ENCODE measurements at places on chromosomes 7 and 10. TPM values are rescaled to one million over a fixed set of nuclear protein-coding genes. Genes with fewer than 3 reads are reported as not detected.

GRCh38 chr7:75798770-75799169 is 14.8 kb downstream of the CCL24 start:
- H3K4me1 ChIP-seq, result no peaks in the 10 kb centered on the region
- no peaks in the 10 kb centered on the region for H3K36me3 ChIP-seq
- DNase-seq, result no peak
- no peak overlapping the region for H3K27ac ChIP-seq

- peaks cover 2% of the 10 kb centered on the region for H3K36me3 ChIP-seq
- DNase-seq, result no peak
- H3K4me1 ChIP-seq, result peaks cover 4% of the 10 kb centered on the region
- no peak overlapping the region for H3K4me3 ChIP-seq
These were observed 22.1 kb downstream of the KLLN start for GRCh38 chr10:87841186-87841585.

- H3K27me3 ChIP-seq, result no peaks in the 10 kb centered on the region
- H3K27ac ChIP-seq, result no peak overlapping the region
- no peaks in the 10 kb centered on the region for H3K4me1 ChIP-seq
- H3K4me3 ChIP-seq, result no peak overlapping the region
- no peaks in the 10 kb centered on the region for H3K36me3 ChIP-seq
- DNase-seq, result no peak
These were observed 1256.8 kb upstream of the SORCS1 start for GRCh38 chr10:108421266-108421665.

GRCh38 chr7:12866207-12866606 is 178.8 kb downstream of the ARL4A start:
- no peak for DNase-seq
- H3K36me3 ChIP-seq, result no peaks in the 10 kb centered on the region
- no peak overlapping the region for H3K4me3 ChIP-seq
- H3K27ac ChIP-seq, result no peak overlapping the region
- no peaks in the 10 kb centered on the region for H3K4me1 ChIP-seq

- H3K4me1 ChIP-seq, result peaks cover 26% of the 10 kb centered on the region
- H3K27ac ChIP-seq, result no peak overlapping the region
- H3K36me3 ChIP-seq, result no peaks in the 10 kb centered on the region
- peaks cover 41% of the 10 kb centered on the region for H3K27me3 ChIP-seq
These were observed 3.4 kb downstream of the DOCK4 start for GRCh38 chr7:112202816-112203215.

DNA sequence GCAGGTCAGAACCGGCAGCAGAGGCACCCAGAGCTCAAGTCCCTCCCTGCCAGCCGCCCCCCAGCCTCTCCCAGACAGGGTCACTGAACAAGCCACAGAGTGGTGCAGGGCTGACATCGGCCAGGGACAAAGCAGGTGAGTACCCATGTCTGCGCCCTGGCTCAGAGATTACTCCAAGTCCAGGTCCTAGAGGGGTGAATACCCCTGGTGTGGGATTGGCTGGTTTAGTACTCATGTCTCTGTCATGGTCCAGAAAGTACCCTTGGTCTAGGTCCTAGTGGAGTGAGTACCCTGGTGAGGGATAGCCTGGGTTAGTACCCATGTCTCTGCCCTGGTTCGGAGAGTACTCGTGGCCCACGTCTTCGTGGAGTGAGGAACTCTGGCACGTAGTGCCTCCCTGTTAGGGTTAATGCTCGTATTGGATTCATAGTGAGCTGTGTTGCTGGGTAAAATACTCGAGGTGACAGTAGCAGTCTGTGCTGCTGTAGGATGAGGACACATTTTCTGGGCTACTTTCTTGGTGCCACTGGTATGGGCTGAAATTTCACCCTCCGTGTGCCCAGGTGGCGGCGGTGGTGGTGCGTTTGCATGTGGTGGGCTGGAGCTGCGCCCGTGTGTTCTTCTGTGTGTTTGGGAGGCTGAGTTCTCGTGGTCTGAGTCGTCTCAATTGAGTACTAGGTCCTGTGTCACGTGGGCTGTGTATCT is 25.5 kb upstream of the KNDC1 start:
- H3K4me1 ChIP-seq, result no peaks in the 10 kb centered on the region
- H3K36me3 ChIP-seq, result no peaks in the 10 kb centered on the region
- no peaks in the 10 kb centered on the region for H3K27me3 ChIP-seq
- no peak for DNase-seq
- no peak overlapping the region for H3K4me3 ChIP-seq

Gene C10orf105
- 0.36 TPM for total RNA-seq

Gene CUBN
- 0.37 TPM for total RNA-seq

GRCh38 chr10:52965509-52965908 is 192.9 kb upstream of the MBL2 start:
- H3K27me3 ChIP-seq, result no peaks in the 10 kb centered on the region
- H3K27ac ChIP-seq, result no peak overlapping the region
- DNase-seq, result no peak
- no peaks in the 10 kb centered on the region for H3K36me3 ChIP-seq

- no peak overlapping the region for H3K4me3 ChIP-seq
- peaks cover 3% of the 10 kb centered on the region for H3K36me3 ChIP-seq
These were observed 66.3 kb upstream of the CYTH3 start for GRCh38 chr7:6338551-6339274.

Gene ETV1
- not detected for total RNA-seq

DNA sequence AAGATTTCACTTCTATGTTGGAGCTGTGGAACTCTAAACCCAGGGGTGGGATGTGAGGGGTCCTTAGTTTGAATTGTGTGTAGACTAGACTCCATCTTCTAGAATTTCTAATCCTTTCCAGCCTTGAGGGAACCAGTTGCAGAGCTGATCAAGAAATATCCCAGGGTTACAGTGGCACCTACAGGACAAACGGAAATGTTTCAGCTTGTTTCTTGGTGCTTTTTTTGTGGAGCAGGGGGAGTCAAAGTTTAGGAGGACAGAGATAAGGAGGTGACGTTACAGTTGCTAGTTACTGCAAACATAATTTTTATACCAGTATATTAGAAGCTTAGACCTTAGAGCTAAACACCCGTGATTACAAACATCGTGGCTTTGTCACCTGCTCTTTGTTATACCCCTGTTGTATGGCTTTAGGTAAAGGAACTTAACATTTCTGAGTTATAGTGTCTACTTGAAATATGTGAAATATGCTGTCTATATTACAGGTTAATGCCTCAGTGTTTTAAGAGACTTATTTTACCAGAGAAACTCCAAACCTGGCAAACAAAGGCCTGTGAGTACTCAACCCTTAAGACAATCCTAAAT is 84.5 kb upstream of the DYNC1I1 start:
- H3K4me3 ChIP-seq, result no peak overlapping the region
- no peak overlapping the region for H3K27ac ChIP-seq
- H3K36me3 ChIP-seq, result no peaks in the 10 kb centered on the region
- DNase-seq, result no peak
- no peaks in the 10 kb centered on the region for H3K4me1 ChIP-seq

Gene OPALIN
- total RNA-seq, result not detected

DNA sequence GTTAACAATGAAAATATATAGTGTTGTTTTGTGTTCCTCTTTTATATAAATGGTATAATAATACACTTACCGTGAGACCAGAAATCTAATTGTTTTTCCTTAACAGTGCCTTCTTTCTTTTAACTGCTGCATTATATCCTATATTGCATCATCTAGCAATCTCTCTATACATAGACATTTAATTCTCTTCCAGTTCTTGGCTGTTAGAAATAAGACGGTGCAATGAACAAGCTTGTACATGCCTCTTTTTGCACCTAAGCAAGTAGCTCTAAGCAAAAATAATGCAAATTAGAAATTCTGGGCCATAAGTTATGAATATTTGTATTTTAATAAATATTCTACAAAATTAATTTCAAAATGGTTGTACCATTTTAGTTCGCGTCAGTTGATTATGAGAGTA is 55.9 kb upstream of the AHR start:
- H3K4me3 ChIP-seq, result no peak overlapping the region
- no peaks in the 10 kb centered on the region for H3K36me3 ChIP-seq
- H3K27me3 ChIP-seq, result no peaks in the 10 kb centered on the region

Gene ASB10
- total RNA-seq, result not detected

- H3K4me1 ChIP-seq, result no peaks in the 10 kb centered on the region
- H3K4me3 ChIP-seq, result no peak overlapping the region
- H3K36me3 ChIP-seq, result no peaks in the 10 kb centered on the region
- no peak for DNase-seq
- H3K27me3 ChIP-seq, result no peaks in the 10 kb centered on the region
These were observed 36.1 kb upstream of the CUL1 start for GRCh38 chr7:148662646-148663045.

Gene PDGFA
- 7.7 TPM for total RNA-seq

DNA sequence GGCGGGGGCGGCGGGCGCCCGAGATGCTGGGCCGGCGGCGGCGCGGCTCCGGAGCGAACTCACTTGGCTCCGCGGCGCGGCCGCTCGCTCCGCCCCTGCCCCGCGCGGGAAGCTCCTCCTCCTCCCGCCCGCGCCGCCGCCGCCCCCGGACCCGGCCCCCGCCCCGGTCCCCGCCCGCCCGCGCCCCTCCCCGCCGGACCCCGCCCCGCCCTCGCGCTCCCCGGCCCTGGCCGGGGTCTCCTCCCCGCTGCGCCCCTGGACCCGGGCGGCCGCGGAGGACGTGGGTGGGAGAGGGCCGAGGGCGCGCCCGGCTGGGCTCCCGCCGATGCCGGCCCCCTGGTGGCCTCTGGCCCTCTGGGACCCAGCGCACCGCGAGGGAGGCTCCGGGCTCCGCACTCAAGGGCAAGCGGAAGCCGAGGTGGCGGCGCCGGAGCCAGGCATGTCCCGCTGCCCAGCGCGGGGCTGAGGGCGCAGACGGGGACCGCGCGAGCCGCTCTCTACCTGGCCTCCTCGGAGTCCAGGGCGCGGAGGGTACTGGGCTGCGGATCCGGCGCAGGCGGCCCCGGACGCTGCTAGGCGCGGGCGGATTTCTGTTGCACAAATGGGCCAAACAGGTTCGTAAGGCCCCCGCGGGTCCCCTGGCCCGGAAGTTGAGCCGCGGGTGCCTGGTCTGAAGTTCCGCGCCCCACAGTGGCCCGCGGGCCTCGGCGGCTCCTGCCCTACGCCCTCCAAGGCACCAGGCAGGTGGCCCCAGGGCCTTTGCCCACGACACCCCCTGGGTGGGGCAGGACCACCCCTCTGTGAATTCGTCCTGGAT is at the start of gene TCERG1L:
Gene TCERG1L, minus strand, starts transcription at position 61 of the 817 bp plus-strand sequence. CDS start 86 bp downstream, outside the sequence.
- no peak within 1 kb of the TSS for H3K27ac ChIP-seq
- peaks cover 5% of the 10 kb centered on the region for H3K4me1 ChIP-seq
- peaks cover 40% of the 10 kb centered on the region for H3K27me3 ChIP-seq
- no peaks in the 10 kb centered on the region for H3K36me3 ChIP-seq

GRCh38 chr10:89351780-89352597 is 24.2 kb downstream of the IFIT3 start:
- peaks cover 2% of the 10 kb centered on the region for H3K27me3 ChIP-seq
- no peak overlapping the region for H3K27ac ChIP-seq
- no peak overlapping the region for H3K4me3 ChIP-seq
- H3K4me1 ChIP-seq, result peaks cover 37% of the 10 kb centered on the region

Gene IDI2
- total RNA-seq, result not detected

DNA sequence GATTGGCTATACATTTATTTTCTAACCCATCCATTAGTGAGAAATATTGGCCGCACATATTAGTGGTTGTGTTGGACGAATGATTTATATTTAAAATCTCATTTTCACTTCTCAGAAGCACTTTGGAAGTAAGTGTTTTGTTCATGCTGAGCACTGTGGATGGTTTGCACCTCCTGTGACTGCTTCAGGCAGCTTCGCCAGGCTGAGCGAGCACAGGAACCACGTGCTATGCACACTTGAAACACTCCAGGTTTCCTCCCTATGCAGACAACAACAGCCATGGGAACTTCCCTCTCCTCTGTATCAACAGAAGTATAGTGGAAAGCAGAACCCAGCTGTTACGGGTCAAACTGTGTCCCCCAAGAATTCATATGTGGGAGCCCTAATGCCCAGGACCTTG is 67.3 kb upstream of the WDR11 start:
- DNase-seq, result no peak
- peaks cover 2% of the 10 kb centered on the region for H3K27me3 ChIP-seq
- no peak overlapping the region for H3K4me3 ChIP-seq
- no peak overlapping the region for H3K27ac ChIP-seq

DNA sequence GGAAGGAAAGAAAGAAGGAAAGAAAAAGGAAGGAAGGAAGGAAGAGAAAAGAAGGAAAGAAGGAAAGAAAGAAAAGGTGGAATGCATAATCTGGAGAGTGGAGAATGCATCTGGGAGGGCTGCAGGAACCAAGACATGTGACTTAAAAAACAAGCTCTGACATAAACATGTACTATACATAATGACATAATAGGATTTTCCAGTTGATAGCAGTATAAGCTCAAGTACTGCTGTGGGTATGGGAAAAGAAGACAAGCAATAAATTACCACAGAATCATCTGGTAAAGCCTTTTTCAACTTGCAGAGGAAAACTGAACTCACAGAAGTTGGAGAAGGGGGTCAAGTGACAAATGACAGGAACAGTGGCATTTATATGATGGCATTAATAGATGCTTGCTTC is 345.9 kb downstream of the PLXDC2 start:
- no peak overlapping the region for H3K27ac ChIP-seq
- no peaks in the 10 kb centered on the region for H3K4me1 ChIP-seq
- H3K36me3 ChIP-seq, result no peaks in the 10 kb centered on the region
- DNase-seq, result no peak
- no peak overlapping the region for H3K4me3 ChIP-seq

Gene ELAPOR2
- total RNA-seq, result 3.2 TPM

Gene UNCX
- total RNA-seq, result not detected

DNA sequence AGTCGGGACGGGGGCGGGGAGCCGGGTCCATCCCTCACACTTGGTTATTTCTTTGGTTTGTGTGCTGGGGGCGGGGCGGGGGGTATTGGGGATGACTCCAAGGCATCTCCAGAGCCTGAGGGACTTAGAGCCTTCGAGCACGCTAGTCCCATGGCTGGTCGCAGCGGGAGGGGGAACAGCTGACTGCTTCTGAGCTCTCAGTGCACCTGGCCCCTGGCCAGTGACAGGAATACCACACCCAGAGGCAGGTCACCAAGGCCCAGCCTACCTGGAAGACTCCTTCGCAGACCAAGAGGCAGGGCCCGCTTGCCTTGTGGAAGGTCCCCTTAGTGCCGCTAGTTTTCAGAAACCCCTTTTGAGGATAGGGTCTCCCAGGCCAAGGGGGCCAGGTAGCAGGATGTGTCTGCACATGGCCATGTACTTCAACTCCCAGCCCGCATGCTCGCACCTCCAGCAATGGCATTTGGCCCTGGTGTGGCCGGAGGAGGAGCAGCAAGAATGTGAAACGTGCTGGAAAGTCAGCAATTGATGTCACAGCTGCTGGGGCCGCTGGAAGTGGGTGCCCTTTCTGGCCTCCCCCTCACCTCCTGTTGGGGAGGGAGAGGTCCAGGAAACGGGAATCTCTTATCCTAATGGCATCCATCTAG is 40.3 kb downstream of the AGAP3 start:
- H3K4me3 ChIP-seq, result no peak overlapping the region
- H3K27me3 ChIP-seq, result no peaks in the 10 kb centered on the region
- no peak overlapping the region for H3K27ac ChIP-seq
- H3K4me1 ChIP-seq, result peaks cover 4% of the 10 kb centered on the region
- peaks cover 7% of the 10 kb centered on the region for H3K36me3 ChIP-seq

DNA sequence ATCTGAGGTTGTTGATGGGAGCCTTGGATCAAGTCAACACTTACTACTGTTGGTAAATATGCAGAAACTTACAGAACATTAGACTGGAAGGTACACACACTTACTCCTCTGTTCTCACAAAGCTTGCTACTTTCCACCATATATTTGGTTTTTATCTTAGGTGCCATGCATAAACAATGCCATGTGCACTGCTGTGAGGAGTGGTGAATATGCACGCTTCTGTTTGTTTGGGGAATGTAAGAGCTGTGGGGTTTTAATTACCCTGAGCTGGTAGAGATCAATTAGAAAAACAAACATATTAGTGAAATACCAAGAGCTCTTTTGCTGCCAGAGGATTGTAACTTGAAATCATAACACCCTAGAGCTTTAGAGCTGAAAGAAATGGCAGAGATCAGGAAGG is 79.8 kb upstream of the ARID5B start:
- no peak overlapping the region for H3K27ac ChIP-seq
